ENCODE measurements at places on chromosomes 7 and 10.

GRCh38 chr7:131471250-131472004 is 85.0 kb downstream of the PODXL start:
- no peak for DNase-seq

DNA sequence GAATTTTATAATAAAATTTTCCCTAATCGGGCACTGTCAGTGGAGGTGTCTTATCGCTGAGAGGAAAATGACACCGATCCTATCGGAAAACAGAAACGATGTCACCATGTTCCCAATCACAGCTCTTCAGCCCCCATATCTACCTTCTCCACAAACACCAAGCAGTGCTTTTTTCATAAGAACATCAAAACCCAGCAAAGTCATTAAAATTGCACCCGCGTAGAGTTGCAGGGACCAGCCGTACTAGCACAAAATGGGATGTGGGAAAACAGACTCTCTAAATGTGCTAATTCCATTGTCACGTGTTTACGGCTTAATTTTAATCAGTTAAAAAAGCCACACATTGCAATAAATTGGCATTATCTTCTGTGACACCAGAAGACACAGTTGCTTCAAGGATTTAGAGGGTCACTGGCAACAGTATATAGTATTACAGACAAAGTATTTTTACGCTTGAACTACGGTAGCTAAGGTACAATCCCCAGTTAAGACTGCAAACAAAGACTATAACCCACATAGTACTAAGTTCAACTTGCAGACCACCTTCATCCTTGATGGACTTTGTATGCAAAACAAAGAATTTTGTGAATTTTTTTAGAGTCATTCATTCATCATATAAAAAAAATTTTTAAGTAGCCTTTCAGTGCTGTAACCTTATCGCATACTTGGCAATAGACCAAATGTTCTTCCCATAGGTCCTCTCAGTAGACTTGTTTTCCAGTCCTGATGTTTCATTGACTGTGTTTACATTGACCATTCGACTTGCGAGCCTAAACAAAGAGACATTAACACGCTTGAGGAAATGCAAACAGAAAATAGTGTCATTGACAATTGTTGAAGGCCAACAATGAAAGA is 116.0 kb downstream of the VTI1A start:
- DNase-seq = peak; percentile 17

GRCh38 chr7:50762337-50762736 is 20.4 kb downstream of the GRB10 start:
- no peak for DNase-seq

DNA sequence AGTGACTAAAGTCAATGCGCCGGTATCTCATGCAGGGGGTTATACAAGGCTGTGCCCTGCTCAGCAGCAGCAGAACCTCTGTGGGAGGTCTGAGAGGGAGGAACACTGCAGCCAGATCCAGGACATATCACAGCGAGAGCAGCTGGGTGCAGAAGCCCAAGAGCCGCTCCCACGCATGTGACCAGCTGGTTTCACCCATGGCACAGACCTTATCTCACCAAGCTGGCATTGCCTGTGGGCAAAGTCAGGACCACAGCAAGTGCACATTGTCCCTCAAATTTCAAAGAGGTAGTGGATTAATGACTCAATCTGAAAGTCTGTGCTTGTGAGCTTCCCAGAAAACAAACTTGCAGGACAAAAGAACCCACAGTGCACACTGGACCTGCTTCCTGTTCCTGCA is 31.6 kb upstream of the AKR1C1 start:
- no peak for DNase-seq

GRCh38 chr7:113922049-113922448 is 3.2 kb upstream of the PPP1R3A start:
- no peak for DNase-seq

- DNase-seq = peak; percentile 26
These were observed 218.5 kb upstream of the MKLN1 start for GRCh38 chr7:131109011-131109758.

- DNase-seq = no peak
These were observed 49.6 kb downstream of the MPP7 start for GRCh38 chr10:28253169-28253785.

DNA sequence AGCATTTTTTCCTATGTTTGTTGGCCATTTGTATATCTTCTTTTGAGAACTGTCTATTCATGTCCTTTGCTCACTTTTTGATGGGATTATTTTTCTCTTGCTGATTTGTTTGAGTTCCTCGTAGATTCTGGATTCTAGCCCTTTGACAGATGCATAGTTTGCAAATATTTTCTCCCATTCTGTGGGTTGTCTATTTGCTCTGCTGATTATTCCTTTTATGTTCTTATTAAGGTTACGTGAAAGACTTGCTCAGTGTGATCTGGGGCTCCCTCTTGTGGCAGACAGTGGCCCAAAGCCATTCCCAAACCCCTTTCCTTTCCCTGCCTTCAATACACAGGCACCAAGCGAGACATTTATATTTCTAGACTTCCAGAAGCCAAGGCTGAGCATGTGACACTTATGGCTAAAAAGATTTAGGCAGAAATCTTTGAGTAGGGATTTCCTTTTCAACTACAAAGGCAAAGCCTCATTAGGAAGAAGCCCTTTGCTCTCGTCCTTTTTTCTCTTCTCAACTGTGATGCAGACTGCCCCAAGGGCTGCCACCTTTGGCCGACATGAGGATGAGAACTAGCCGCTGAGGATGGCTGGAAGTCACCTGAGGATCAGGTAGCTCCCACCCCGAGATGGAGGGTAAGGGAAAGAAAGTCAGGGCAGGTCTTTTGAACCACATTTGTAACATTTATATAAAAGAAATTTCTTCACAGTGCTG is 23.6 kb downstream of the ST8SIA6 start:
- DNase-seq = peak; percentile 77

Measured in fibroblast of skin of scalp (primary cell).